Activated CD8-positive, alpha-beta memory T cell treated with anti-CD3 and anti-CD28 coated beads for 4 hours (primary cell): ENCODE measurements at places on chromosomes 1 and 21.

GRCh38 chr1:237687804-237688203 lies 202.9 kb downstream of the ZP4 start:
- DNase-seq, result no peak

DNA sequence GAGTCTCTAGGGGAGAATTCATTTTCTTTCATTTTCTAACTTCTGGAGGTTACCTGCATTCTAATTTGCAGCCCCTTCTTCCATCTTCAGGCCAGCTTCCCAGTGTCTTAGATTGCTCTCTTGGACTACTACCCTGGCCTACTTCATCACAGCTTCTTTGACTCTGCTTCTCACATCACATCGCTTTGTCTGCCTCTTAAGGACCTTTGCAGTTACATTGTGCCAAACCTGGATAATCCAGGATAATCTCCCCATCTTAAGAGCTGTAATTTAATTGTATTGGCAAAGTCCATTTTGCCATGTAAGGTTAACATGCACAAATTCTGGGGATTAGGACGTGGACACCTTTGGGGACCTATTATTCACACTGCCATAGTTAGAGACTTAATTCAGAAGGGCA lies 18.4 kb downstream of the RNF2 start:
- DNase-seq, result no peak

DNA sequence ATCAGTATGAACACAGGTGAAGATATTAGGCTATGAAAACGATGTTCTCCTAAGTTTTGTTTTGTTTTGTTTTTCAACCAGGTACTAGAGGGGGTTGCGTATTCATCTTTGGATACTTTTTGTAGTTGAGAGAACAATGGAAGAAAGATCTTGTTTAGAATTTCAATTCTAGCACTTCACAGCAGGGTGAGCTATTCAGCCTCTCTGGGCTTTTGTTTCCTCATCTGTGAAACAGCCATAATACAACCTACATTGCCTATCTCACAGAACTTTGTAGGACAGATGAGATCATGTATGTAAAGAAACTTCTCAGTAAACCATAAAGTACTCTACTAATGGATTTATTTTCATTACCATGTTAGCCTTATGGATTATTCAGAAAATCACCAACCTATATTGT lies 199.5 kb downstream of the GPATCH2 start:
- DNase-seq, result no peak

GRCh38 chr1:14815175-14815877 lies 216.8 kb downstream of the KAZN start:
- no peak for DNase-seq

DNA sequence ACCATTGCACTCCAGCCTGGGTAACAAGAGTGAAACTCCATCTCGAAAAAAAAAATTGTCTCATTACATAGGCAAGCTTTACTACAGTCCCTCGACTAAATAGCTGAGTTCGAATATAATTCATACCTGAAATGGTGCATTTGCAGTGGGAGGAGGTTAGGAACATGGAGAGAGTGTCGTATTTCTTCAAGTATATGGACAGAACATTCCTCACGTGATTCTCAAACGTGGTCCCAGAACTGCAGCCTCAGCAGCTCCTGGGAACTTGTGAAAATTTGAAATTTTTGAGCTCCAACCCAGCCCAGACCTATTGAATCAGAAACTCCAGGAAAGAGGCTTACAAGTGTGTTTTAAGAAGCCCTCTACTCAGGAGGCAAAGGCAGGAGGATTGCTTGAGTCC lies 7.2 kb downstream of the CDA start:
- DNase-seq, result no peak

- DNase-seq, result no peak
Measured at GRCh38 chr21:37383086-37383485, 16.5 kb downstream of the DYRK1A start.

DNA sequence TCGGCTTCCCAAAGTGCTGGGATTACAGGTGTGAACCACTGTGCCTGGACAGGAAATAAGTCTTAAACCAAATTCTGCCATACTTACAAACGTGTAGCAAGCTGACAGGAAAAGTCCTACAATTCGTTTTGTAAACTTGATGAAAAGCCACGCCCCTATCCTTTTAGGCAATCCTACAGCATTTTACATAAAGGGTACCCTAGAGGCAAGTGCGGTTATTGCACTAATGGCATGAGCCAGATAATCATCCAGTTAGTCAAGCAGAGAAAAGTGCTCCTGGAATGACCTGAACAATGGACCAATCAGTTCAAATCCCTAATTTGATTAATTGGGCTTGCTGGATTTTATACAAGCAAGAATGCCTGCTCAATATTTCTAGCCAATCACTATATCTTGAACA lies 338.2 kb downstream of the KIF26B start:
- DNase-seq, result no peak

GRCh38 chr1:235657269-235657668 lies 7.7 kb upstream of the GNG4 start:
- no peak for DNase-seq

DNA sequence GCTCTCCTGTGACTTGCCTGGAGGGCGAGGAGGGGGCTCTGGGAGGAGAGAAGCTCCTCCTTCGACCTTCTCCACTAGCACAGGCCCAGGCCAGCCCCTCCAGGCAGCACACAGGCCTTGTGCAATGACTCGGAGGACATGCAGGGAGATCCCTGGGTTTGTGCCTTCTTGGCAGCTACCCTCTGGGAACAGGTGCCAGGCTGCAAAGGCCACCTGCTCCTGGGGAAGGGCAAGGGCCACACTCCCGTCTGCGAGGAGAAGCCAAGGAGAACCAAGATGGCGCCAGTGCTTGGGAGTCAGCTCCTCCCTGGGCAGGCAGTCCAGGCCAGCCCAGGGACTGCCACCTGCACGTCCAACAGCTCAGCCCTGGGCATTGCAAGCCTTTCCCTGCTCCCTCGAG lies 15.3 kb downstream of the CASZ1 start:
- no peak for DNase-seq

- DNase-seq, result no peak
Measured at GRCh38 chr1:184791550-184791900, 36.9 kb upstream of the EDEM3 start.

DNA sequence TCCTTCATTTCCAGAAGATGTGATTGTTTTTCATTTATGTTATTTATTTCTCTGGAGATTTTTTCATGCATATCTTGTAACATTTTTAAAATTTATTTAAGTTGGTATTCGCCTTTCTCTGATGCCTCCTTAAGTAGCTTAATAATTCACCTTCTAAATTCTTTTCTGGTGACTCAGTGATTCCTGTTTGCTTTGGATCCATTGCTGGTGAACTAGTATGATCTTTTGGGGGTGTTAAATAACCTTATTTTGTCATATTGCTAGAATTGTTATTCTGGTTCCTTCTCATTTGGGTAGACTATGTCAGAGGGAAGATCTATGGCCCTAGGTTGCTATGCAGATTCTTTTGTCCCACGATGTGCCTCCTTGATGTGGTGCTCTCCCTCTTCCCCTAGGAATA lies 1347.2 kb upstream of the B3GALT2 start:
- DNase-seq, result no peak

DNA sequence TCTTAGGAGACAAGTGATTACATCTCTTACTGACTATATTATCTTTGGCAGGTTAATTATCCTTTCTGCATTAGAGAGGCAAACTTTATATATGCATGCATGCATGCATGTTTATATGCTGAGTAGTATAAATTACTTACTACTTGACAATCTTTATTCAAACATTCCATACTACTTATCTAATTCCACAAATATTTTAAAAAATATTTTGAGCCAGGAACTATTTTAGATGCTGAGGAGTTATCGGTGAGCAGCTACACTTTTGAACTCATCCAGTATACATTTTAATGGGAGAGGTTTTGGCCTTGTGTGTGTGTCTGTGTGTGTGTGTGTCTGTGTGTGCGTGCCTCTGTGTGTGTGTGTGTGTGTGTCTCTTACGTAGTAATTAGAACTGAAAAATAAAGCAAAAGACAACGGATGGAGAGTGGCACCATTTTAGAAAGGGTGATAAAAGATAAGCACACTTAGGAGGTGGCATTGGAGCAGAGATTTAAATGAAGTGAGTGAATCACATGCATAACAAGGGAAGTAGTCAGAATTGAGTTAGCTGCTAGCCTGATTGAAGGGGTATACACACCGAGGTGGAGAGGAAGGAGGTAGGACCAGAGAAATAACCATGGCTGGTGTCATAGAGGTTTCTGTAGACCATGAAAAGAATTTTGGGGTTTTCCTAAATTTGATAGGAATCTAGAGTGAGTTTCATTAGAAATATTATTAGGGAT lies 1488.4 kb downstream of the MRPL39 start:
- no peak for DNase-seq

DNA sequence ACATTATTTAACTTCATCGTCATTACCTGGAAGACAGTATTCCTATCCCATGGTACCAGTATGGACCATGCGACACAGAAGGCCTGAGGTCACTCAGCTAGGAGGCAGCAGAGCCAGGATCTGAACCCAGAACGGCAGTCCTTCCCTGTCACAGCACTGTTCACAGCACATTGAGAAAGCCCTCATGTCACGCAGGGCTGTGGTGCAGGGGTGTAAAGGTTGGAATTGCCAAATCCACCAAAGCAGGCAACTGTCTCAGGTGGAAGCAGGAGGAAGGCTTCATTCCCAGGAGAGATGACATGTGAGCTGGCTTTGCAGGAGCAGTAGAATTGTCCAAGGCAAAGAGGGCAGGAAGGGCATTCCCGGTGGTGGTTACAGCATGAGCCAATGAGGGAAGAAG lies 9.9 kb upstream of the TTC22 start:
- no peak for DNase-seq

DNA sequence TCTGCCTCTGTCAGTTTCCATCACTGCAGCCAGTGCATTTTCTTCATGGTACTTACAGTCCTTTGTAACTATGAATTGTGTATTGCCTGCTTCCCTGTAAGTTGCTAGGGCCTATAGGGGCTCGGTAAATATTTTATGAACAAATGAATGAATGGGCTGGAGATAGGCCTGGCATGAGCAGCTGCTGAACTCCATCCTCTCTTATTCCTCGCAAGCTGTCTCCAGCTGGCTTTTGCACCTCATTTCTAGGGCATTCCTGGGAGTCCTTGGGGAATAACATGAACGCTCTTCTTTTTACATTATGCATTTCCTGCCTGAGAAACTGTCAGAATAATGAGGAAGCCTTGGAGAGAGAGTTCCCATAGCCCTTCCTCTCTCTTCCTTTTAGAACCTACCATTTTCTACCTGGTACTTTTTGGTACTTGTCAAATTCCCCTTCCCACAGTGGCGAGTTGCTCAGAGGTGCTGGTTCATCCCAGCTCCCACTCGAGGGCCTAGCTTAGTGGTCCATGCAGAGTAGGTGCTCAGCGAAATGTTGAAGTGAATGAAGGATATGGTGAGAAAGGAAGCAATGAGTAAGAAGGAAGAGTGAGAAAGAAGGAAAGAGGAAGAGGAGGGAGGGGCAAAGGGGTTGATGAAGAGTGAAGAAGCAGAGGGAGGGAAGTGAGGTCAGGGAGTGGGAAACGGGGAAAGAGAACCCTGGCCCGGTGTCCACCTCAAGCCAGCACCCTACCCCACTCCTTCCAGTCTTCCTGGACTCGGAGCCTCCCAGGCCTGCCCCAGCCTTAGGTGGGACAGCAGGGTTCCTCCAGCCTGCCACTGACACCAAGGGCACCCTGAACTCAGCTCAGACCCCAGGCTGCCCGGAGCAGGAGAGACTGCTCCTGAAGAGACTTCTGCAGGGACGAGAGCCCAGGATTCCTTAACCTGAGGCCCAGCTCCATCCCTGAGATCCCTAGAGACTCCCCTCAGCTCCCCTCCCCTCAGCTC lies 29.6 kb downstream of the KCNC4 start:
- no peak for DNase-seq

- DNase-seq, result no peak
Measured at GRCh38 chr1:178743801-178744200, 18.8 kb downstream of the RALGPS2 start.

GRCh38 chr1:117630423-117630998 lies 24.7 kb downstream of the TENT5C start:
- no peak for DNase-seq

GRCh38 chr1:239587574-239588369 lies 201.4 kb downstream of the CHRM3 start:
- no peak for DNase-seq

DNA sequence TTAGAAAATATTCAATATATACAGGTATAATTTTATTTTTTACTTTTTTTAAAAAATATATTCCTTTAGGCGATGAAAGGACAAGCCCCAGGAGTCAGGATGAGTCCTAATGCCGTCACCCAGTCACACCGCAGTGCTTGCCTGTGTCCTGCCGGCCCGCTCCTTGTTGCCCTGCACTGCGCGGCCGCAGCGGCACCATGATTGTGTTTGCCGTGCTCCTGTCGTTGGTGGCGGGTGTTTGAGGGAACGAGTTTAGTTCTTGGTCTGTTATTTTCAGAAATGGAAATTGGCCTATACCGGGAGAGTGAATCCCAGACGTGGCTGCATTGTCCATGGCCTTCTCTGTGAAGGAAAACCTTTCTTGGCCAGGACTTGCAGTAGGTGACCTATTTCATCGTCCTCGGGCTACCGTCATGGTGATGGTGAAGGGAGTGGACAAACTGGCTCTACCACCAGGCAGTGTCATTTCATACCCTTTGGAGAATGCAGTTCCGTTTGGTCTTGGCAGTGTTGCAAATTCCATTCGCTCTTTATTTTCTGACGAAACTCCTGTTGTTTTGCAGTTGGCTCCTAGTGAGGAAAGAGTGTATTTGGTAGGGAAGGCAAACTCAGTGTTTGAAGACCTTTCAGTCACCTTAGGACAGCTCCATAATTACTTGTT lies 45.9 kb upstream of the CRB1 start:
- no peak for DNase-seq
